ENCODE measurements at places on chromosomes 7 and 10.
A peak's percentile ranks its signal among the peaks of the same experiment; 100 is the strongest.

- no peak for DNase-seq
Measured at GRCh38 chr10:69864321-69864720, 62.6 kb downstream of the COL13A1 start.

- DNase-seq: peak; percentile 51
Measured at GRCh38 chr10:70053841-70054288, 1.2 kb downstream of the MACROH2A2 start.

GRCh38 chr7:11625669-11626068, 206.3 kb downstream of the THSD7A start:
- no peak for DNase-seq

DNA sequence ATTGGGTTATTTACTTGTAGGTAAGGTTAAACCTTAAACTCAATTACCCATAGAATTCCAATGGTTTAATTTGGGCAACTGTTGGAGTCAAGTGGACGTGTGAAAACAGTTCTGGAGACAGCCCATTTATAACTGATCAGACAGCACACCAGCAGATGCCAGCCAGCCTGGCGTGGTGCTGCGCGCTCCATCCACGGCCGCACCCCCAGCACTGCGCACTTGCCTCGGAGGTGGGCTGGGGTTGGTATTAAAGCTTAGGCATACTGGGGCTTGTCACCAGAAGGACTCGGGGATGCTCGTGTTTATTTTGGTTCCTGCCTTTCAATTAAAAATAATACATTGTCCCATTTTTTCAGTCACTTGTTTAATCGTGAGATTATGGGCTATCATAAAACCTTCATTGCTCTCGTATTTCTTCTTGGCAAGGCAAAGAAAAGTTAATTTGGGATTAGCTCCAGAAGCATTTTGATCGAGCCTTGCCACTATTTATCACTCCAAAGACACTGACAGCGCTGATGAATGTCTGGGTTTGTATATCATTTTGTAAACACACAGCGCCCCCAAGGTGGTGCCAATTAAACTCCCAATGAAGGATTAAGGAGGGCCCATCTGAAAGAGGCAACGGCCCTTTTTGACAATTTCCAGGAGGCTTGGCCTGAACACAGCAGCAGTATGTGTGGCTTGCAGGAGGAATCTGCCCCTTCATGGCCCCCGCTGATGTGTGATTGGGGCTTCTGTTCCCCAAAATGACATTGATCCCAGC, 204.5 kb upstream of the CXCL12 start:
- DNase-seq: no peak

- no peak for DNase-seq
Measured at GRCh38 chr7:150788474-150789269, 11.5 kb downstream of the TMEM176B start.

DNA sequence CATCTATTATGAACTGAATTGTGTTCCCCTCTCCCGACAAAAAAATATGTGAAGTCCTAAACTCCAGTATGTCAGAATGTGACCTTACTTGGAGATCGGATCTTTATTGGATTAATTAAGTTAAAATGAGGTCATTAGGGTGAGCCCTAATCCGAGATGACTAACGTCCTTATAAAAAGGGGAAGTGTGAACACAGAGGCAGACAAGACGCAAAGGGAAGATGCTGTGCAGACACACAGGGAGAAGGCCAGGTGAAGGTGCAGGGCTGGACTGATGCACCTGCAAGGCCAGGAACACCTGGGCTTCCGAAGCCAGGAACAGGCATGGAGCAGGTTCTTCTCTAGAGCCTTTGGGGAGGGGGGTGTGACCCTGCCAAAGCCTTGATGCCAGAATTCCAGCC, 187.8 kb downstream of the PARD3 start:
- DNase-seq: no peak

DNA sequence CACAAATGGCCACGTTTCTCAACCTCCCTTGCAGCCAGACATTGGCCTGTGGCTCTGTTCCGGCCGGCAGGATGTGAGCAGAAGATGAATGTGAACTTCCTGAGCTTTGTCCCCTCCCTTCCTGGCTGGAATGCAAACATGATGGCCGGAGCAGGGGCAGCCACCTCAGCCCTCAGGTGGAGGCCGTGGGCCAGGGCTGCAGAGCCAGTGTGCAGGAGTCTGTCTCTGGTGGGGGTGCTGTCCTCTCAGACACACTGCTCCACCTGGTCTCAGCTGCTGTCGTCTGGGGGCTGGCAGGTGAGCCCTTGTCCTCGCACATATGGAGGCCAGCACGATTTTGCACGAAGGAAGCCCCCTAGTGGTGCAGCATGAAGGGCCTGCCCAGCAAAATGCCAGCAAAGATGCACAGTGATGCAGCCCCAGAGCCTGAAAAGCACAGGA, 25.3 kb upstream of the PWWP2B start:
- DNase-seq: peak; percentile 50

DNA sequence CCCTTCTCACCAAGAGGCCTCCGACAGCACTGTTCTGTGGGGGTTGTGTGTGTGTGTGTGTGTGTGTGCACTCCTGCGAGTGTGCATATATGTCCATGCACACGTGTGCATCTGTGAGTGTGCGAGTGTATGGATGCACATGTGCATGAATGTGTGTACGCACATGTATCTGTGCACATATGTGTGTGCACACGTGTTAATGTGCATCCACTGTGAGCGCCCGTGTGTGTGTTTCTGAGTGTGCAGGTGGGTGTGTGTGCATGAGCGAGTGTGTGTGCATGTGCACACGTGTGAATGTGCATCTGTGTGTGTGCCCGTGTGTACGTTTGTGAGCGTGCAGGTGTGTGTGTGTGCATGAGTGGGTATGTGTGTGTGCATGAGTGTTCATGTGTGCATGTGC, 48.5 kb upstream of the FOXL3 start:
- DNase-seq: no peak

GRCh38 chr7:6306471-6306870, 34.0 kb upstream of the CYTH3 start:
- no peak for DNase-seq

GRCh38 chr10:88379575-88379974, 203.5 kb downstream of the RNLS start:
- DNase-seq: no peak

- no peak for DNase-seq
Measured at GRCh38 chr7:114818501-114818900, 103.4 kb upstream of the MDFIC start.

DNA sequence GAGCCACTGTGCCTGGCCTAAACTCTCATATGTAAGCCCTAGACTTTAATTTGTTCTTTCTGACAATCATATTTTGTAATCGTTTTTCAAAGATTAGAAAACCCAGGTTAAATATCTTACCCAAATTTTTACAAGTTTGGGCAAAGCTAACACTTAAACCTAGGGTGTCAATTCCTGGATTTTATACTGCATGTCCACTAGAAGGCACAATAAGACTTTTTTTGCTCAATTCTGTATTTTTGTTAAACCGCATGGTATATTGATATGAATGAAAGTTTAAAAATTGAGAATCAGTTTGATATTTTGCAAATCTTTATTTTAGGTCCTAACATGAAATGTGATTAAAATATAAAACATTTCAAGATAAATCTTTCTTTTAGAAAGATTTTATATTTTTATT, 29.3 kb downstream of the DYNC2I1 start:
- DNase-seq: no peak

DNA sequence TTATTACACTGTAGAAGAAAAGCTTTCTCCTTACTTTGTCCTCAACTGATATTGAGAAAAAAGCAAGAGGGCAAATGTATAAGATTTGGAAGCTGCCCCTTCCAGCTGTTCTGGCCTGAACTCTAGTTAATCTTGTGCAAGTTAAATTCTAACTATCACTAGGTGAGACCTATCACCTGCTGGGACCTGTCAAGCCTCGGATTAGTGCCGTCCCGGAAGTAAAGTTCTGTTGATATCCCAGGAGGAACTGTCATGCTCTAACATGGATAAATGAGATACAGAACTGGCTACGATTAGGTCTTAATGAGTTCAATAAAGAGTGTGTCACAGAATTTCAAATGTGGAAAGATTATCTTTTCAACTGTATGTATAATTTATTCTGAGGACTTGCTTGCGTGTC, 1.2 kb upstream of the BPGM start:
- DNase-seq: no peak

- DNase-seq: no peak
Measured at GRCh38 chr10:5492929-5493576, 6.3 kb downstream of the CALML5 start.

- DNase-seq: no peak
Measured at GRCh38 chr7:22477876-22478450, 22.0 kb downstream of the STEAP1B start.

- DNase-seq: no peak
Measured at GRCh38 chr7:81447351-81447952, 322.4 kb downstream of the HGF start.

DNA sequence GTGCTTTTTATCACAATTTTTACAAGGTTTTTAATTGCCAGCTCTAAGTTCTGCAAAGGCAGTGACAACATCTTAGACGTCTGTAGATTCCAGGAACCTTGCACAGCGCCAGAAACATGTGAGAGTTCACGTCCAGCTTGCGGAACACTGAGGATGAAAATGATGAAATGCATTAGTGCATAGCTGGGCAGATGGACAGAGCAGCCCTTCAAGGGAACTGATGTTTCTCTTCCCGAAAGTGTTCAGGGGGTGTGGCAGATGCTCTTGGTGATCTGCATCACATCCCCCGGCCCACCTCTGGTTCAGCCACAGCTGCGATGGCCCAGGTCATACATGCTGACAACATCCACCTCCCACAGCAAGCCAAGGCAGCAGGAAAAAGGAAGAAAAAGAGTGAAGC, 40.9 kb downstream of the ITIH5 start:
- no peak for DNase-seq

DNA sequence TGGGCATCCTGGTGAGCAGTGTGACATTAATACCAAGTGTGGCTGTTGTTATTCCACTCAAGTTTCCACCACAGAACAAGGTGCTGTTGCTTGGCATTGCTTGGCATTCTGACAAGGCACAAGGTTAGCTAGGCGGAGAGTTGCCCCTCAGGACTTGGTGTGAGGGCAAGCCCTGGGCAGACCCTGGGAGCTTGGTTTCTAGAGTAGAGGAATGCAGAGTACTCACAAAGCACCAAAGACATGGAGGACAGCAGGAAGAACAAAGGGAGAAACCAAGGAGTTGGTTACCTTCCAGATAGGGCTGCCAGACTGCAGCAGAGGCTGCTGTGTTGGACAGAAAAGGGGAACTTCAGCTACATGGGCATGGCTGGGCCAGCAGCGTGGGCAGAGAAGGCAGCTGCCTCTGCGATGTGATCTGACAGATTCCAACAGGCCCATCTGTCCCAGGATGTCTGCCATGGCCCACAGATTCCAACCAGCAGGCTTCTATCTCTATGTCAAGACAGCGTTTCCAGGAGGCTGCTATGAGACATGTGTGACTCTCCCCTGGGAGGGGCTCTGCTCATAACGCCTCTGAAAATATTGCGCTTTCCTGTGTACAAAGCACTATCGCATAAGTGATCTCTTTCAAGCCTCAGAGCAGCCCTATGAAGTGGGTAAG, 1.8 kb downstream of the GOLGA7B start:
- DNase-seq: no peak

GRCh38 chr7:101676956-101677355, 47.9 kb upstream of the MYL10 start:
- DNase-seq: no peak

DNA sequence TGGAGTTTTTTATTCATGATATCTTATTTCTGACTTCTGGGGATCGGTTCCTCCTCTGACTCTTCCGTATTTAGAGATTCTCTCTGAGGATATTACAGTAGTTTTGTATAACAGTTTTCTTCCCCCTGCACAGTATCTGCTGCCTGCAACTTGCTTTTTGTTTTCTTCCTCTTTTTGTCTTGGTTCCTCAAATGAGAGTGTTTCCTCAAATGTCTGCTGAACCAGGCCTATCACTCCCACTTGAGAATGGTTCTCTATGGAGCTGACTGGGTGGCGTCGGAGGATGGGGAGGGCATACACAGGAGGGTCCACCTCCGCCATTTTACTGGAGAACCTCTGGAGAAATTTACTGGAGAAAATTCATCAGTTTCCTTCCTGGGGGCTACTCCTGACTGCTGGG, 27.7 kb downstream of the ARHGAP22 start:
- DNase-seq: no peak

- DNase-seq: no peak
Measured at GRCh38 chr10:127880557-127880956, 12.2 kb downstream of the CLRN3 start.

DNA sequence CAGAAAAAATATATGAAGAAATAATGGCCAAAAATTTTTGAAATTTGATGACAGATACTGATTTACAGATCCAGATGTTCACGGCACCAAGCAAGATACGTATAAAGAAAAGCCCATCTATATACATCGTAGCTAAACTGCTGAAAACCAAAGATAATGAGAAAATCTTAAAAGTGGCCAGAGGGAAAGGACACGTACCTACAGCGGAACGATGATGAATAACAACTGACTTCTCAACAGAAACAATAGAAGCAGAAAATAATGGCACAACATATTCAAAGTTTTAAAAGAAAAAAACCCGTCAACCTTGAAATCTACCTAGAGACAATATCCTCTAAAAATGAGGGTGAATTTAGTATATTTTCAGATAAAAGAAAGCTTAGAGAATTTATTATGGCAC, 31.9 kb downstream of the IL2RA start:
- DNase-seq: no peak

GRCh38 chr7:98394377-98394836, 6.5 kb downstream of the BAIAP2L1 start:
- no peak for DNase-seq

DNA sequence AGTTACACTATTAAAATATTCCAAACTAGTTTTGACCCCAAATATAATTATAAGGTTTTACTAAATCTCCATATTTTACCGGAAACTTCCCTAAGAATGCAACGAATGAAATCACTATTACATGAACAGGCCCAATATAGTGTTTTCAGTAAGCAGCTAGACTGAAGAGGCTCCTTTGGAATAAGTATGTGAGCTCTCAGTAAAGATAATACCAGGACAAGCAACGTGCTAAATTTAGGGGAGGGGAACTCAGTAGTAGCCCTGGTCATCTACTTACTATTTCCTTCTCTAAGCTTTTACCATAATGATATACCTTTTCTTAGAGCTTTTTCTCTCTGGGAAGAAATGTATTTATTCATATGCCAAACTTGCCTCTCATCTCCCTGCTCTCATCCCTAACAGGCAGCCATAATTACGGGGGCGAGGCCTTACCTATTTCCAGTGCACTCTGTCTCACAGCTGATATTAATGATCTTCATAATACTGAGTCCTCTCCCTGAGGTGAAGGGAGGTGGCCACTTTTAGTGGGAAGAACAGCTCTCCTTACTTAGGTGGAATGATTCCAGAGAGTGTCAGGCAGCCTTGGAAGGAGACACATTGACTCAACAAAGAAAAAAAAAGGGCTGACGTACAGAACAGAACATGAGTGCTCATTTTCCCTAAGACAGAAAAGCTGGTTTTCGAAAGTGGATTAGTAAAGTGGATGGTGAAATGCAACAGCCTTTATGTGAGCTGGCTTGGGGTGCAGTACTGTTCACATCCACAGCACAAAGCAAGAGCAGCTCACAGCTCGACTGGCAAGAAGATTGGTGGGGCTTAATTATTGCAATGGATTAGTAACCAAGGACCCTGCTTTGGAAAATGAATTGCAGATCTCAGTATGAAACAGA, 165.4 kb downstream of the GLI3 start:
- no peak for DNase-seq
